Activated naive CD4-positive, alpha-beta T cell treated with anti-CD3 and anti-CD28 coated beads, Interleukin-2, amount 50 U/mL, for 16 hours (primary cell): ENCODE measurements at places on chromosomes 7 and 10.

DNA sequence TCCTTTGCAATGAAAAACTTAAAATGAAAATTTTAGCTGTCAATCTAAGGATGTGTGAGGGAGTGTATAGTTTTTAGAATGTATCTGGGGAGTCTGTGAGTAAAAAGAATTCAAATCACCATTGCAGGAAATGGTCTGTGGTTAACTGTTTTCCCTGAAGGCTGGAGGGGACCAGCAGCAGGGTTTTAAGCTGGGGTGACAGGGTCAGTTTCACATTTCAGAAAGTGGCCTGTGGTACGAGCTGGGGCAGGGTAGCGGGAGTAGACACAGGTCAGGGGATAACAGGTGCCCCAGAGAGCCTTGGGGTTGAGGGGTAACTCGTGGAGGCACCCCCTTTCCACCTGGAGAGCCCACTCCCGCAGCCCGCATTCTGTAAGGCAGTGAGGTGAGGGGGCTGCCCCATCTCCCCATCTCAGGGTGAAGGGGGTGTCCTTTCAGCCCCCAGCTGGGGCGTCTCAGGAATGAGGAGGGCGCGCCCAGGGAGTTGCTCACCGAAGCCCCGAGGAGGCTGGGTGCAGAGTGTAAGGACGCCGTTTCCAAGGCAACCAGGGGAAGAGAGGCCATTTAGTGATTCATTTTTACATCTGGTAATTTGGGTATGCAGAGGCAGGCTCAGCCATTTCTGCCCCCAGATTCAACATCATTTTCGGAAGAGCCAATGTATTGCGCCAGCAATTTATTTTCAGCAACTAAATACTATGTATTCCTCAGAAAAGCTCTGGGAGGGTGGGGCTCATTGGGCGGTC, 168.9 kb downstream of the SLIT1 start:
- no peak for DNase-seq

DNA sequence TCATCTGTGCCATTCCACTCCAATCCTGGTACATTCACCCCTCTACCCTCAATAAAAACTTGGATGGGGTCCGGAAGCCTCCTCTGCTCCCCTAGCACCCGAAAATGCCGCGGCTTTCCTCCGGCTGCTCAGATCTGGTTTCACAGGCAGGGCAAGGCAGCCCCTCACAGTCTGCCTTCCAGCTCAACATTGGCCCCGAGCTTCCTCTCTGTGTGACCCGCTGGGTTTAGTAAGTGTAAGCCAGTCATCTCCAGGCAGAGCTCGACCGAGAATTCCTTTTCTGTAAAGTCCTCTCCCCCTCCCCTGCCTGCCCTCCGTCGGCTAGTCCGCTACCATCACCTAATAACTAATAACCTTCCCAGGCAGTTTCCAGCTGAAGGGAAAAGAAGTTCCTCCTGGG, 3.4 kb downstream of the INHBA start:
- no peak for DNase-seq

- DNase-seq, result no peak
Observed at GRCh38 chr7:28629216-28629842, 217.0 kb downstream of the CREB5 start.

DNA sequence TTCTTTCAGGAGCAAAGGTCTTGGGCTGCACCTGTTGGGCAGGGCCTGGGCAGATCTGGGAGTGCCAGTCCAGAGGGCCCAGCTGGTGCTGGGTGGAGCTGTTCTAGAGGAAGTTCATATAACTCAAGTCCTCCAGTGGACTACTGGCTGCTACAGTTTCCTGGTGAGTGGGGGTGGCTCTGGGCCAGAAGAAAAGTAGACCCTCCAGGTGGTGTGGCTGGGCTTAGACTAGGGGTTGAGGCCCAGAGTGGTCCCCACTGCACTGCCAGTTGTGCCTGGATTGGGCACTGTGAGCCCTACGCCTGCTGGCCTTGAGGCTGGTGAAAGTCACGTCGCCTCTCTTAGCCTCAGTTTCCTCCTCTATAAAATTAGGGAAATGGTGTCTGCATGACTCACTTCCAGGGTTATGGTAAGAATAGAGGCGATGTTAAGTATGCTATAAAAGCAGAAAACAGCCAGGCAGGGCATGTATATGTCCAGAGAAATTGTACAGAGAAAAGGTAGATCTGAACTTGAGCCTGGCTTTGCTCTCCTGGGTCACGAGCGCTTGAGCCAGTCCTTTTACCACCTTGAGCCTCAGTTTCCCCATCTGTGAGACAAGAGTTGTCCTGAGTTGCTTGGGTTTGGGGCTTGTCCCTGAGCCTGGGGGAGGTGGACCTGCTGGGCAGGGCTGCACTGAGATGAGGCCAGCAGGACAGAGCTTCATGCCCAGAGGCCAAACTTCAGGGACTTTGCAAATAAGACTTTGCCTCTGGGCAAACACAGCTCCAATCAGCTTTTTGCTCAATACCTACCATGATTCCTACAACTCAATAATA, 3.8 kb upstream of the CLDN3 start:
- DNase-seq, result no peak

DNA sequence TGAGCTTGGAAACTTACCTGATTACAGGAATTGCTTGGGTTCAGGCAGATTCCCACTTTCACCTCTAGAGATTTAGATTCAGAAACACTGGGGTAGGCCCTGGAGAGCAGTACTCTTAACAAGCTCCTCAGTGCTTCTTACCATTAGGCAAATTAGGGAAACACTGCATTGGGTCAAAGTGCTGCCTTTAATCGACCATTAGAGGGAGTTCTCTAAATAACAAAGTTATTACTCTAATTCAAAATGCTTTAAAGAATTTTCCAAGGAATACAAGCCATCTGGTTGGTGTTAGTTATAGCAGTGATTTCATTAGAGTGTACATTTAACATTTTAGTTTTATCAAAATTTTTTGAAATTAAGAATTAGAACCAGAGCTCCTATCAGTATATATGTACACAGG, 324.5 kb downstream of the GFRA1 start:
- DNase-seq, result no peak

DNA sequence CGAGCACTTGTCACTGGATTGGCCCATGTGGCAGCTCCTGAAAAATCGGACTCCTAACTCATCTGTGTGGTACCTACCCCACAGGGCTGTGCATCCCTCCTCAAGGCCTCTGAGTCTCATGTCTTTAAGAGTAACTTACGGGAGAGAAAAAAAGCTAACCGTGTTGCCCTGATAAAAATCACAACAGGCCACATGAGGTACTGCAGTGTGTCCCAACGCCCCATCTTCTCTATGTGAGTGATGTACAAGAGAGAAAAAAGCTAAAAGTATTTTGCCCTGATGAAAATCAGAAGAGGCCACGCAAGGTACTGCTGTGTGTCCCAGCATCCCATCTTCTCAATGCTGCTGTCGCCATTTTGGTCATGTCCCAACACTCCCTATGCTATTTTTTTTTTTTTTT, 41.2 kb upstream of the ADRB1 start:
- DNase-seq, result no peak

- DNase-seq, result no peak
Observed at GRCh38 chr7:140205600-140205999, 28.8 kb upstream of the KDM7A start.

GRCh38 chr10:44510379-44511115, 125.7 kb upstream of the CXCL12 start:
- DNase-seq, result no peak

DNA sequence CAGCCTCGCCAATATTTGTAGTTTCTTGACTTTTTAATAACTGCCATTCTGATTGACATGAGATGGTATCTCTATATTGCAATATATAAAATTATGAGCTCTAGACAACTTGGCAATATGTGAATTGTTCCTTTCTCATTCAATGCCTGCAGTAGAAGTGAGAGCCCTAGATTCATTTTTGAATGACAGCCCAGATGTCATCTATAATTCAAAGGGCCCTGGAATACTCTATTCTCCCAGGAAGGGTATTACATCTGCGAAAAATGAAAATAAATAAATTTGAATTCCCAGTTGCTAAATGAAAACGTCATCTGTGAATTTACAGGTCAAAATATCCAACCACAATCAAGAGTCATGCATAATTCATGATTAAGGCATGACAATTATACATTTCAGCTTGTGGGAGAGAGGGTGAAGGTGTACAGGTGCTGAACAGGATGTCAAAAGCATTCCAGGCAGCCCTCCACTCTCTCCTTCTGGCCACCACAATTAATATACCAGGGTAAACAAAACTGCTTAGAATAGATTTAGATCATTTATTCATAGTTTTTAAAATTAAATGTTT, 1147.3 kb downstream of the XPNPEP1 start:
- no peak for DNase-seq

GRCh38 chr10:11804336-11804735, 18.8 kb upstream of the PROSER2 start:
- DNase-seq, result no peak

- no peak for DNase-seq
Observed at GRCh38 chr7:51243631-51244030, 73.0 kb downstream of the COBL start.

DNA sequence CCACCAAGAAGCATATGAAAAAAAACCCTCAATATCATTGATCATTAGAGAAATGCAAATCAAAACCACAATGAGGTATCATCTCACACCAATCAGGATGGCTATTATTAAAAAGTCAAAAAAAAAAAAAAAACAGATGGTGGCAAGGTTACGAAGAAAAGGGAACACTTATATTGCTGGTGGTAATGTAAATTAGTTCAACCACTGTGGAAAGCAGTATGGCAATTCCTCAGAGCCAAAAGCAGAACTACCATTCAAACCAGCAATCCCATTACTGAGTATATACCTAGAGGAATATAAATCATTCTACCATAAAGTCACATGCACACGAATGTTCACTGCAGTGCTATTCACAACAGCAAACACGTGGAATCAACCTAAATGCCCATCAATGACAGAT, 46.0 kb downstream of the CNOT4 start:
- no peak for DNase-seq

DNA sequence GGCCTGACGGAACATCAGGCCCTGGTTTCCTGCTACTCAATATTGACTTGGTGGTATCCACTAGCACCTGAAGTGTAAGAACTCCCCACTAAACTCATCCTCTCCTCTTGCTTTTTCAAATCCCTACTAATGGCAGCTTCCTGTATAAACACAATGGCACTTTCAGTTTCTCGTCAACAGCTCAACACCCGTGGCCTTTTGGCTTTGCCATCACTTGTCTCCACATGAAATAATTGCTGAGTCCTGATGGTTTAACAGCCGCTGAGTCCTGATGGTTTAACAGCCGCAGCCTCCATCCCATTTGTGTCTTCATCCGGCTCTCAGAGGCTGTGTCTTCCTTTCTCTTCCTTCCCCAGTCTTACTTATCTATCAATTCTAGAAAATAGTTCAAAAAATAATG, 261.4 kb upstream of the PITRM1 start:
- no peak for DNase-seq

DNA sequence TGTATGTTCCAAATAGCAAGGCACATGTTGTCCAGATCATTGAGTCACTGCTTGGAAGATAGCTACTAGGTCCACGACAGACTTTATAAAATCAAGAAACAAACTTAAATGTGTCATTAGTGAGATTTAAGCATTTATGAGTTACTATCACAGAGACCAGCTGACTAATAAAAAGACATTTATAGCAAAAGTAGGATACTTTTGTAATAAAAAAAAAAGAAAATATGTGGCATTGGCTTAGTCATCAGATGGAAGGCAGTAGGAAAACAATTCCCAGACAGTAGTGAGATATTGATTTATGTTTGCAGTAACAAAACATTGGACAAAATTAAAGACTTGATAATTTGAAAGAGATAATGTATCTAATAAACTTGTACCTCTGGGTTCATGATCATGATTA, 881.0 kb upstream of the LRRN3 start:
- DNase-seq, result no peak

DNA sequence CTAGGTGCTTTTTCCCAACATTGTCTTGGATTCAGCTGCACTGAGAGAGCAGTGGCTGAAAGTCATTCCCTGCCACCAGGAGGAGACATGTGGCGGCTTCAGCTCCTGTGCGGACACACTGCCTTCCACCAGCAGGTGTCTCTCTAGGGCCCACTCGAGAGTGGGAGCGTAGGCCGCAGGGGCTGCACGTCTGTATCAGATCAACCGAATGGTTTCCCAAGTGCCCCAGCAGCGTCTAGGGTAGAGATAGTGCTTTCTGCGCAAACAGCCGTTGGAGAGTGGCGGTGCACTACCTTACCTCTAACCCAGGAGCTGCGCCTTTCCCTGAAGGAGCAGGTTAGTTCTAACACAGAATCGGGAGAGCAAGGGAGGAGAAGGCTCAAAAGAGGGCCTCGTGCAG, 31.7 kb downstream of the PAPOLB start:
- DNase-seq, result peak; percentile 60

DNA sequence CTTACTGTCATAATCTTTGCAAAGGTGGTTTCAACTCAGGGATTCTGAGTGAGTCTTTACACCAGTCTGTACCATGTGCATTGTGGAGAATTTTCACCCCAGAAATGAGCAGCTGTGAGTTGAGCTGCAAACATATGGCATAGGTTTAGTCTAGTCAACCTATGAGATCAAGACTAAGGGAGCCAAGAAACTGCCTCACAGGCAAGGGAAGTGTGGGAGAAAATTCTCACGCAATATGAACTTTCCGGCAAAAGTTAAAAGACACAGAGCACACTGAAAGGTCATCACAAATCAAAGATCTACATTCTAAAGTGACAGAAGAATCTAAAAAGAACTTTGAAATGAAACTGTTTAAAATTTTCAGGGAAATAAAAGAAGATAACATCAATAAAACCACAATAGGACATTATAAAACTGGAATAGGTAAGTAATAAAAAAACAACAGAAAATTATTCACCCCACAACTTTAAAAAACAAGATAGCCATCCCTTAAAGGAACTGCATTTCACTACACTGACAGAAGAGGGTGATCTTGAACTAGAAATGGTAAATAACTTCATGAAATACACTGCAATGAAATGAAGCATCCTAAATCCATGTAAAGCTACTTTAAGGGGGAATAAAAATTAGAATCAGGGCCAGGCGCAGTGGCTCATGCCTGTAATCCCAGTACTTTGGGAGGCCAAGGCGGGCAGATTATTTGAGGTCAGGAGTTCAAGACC, 63.5 kb downstream of the LGI1 start:
- DNase-seq, result no peak

DNA sequence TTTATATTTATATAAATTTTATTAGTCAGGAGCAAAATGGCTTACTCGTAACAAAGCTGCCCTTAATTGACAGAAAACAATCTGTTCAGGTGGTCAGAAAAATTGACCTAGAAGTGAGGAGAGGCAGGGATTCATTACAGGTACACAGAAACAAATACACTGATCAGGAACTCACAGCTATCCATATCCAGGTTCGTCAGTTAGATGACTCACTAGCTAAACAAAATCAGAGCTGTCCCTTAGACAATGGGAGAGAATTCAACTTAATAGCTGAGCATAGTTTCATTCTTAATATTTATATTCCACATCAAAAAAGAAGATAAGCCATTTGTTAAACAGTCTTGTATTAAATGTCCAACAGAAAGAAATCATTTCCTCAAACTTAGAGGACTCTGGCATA, 41.7 kb downstream of the HYCC1 start:
- no peak for DNase-seq

- no peak for DNase-seq
Observed at GRCh38 chr7:98448766-98449165, 47.9 kb upstream of the BAIAP2L1 start.
